ENCODE measurements at places on chromosomes 11 and 22.
A peak's percentile ranks its signal among the peaks of the same experiment; 100 is the strongest.

- DNase-seq: no peak
These were observed 56.1 kb downstream of the IGLL5 start for GRCh38 chr22:22943521-22944267.

DNA sequence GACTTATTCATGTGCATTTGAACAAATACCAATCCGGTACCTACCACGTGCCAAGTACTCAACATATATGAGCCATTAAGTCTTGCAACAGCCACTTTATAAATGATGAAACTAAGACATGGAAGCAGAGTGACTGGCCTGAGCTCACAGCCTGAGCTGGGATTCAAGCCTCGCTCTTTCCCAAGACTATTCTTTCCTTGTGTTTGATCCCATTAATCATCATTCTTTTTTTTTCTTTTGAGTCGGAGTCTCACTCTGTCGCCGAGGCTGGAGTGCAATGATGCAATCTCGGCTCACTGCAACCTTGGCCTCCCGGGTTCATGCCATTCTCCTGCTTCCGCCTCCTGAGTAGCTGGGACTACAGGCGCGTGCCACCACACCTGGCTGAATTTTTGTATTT lies 119.3 kb downstream of the ABTB2 start:
- no peak for DNase-seq

DNA sequence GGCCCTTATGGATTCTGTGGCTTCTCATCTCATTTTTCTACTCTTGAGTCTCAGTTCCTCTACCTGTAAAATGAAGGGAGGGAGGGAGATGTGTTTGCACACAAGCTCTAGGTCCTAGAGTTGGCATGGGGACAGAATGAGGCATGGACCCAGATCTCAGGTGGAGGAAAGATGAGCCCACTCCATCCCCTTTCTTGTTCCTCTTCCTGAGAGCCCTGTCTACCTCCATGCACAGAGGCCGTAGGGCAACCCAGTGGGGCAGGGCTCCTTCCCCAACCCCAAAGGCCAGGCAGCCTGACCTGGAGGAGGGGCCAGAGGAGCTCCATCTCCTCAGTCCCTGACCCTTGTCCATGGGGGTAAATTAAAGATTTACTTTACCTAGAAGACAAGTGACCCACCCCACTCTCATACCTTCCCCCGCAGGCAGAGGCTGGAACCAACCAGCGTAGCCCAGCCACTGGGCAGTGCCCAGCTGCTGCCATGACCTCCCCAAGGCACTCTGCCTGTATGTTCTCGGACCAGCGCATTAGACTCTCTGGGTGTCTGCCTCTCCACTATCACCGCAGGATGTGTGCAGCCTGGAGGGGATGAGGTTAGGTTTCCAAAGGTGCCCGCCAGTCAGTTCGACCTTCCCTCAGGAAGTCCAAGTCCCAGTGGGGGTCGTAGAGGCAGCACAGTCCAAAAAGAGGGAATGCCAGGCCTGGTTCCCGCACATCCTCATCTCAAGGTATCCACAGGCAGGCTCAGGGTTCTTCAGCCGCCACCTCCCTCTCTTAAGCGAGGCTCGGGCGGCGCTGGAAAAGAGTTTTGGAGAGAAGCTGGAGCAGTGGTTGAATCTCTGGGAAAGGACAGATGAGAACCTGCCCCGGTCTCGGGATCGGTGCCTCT lies 3.0 kb downstream of the SMTN start:
- no peak for DNase-seq

- DNase-seq: no peak
These were observed 18.9 kb downstream of the CASP5 start for GRCh38 chr11:105004021-105004420.

GRCh38 chr11:73854680-73855079 lies 22.0 kb downstream of the COA4 start:
- DNase-seq: no peak

DNA sequence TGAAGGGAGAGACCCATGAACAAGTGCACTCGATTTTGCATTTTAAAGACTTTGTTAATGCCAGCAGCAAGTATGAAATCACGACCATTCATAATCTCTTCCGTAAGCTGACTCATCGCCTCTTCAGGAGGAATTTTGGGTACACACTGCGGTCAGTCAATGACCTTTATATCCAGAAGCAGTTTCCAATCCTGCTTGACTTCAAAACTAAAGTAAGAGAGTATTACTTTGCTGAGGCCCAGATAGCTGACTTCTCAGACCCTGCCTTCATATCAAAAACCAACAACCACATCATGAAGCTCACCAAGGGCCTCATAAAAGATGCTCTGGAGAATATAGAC lies 5.9 kb downstream of the SERPIND1 start:
- DNase-seq: no peak

- no peak for DNase-seq
These were observed 160.1 kb downstream of the SWAP70 start for GRCh38 chr11:9823887-9824385.

GRCh38 chr11:69121621-69122325 lies 34.0 kb upstream of the SMIM38 start:
- DNase-seq: no peak

DNA sequence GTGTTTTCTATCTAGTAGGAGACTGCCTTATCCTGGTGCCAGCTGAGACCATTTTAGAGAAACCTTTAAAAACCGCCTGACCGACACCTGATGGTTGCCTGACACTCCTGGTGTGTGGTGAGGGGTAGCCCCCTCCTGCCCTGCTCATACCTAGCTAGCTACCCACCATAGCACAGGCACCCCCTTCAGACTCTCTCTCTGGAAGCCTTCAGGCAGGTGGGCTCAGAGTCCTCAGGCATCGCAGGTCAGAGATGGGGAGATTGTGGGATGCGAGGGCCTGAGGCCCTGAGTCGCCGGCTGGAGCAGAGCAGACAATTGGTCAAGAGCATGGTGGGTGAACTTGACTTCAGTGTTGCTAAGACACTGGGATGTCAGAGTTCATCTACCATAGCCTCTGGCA lies 424.6 kb downstream of the BRD1 start:
- no peak for DNase-seq

GRCh38 chr11:35511666-35512065 lies 13.8 kb downstream of the PAMR1 start:
- DNase-seq: no peak

DNA sequence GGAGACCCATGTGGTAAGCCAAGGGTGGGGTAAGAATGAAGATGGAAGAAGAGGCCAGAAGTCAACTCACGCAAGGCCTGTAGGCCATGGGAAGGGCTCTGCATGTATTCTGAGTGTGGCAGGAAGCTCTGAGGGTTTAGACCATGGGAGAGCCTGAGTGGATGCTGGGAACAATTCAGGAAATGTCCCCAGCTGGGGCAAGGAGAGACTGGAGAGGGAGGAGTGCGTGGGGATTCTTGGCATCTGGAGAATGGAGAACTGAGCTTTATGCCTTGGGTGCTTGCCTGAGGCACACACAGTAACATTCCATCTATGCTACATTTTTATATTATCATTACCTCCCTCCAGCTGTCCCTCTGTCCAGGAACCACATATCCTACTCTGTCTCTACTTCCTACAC lies 50.4 kb upstream of the CD82 start:
- no peak for DNase-seq

GRCh38 chr11:43537833-43538615 lies 142.5 kb upstream of the HSD17B12 start:
- DNase-seq: no peak

GRCh38 chr11:61697078-61697502 lies 16.9 kb downstream of the DAGLA start:
- DNase-seq: no peak

GRCh38 chr11:61002598-61002997 lies 31.1 kb downstream of the CD6 start:
- no peak for DNase-seq

- no peak for DNase-seq
These were observed 7.2 kb upstream of the CYTH4 start for GRCh38 chr22:37275134-37275533.

- no peak for DNase-seq
These were observed 41.7 kb downstream of the CASP12 start for GRCh38 chr11:104856607-104857006.

GRCh38 chr11:76615950-76616349 lies 54.6 kb downstream of the LRRC32 start:
- no peak for DNase-seq

GRCh38 chr22:50260434-50260800 lies 1.1 kb downstream of the MAPK12 start:
- DNase-seq: no peak

- no peak for DNase-seq
These were observed 219.2 kb downstream of the TENM4 start for GRCh38 chr11:79221444-79222130.

GRCh38 chr11:69654001-69654659 lies 13.2 kb downstream of the CCND1 start:
- DNase-seq: no peak

- no peak for DNase-seq
These were observed 7.0 kb upstream of the POLA2 start for GRCh38 chr11:65254724-65255123.

DNA sequence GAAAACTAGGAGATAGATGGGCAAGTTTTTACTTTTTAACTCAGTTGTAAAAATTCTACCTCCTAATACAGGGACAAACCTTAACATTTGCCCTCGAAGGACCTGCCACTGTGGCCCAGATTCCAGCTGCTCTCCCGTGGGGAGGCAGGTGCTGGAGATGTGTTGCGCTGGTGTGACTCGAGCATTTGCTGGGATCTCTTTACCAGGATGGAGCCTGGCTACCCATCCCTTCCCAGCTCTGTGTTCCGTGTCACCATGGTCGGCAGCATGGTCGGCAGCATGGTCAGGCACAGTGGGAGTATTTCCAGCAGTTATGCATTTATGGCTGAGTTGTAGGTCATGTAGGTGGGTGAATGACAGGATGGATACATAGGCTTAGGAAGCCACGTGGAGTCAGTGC lies 41.1 kb downstream of the OTOG start:
- no peak for DNase-seq

- no peak for DNase-seq
These were observed 26.1 kb downstream of the MRTFA start for GRCh38 chr22:40610329-40610850.

GRCh38 chr22:43152357-43153071 lies 1.2 kb downstream of the TSPO start:
- DNase-seq: peak; percentile 61

GRCh38 chr11:126061707-126062678 lies 673 bp downstream of the CDON start:
- peak; percentile 32 for DNase-seq

- no peak for DNase-seq
These were observed 259.2 kb upstream of the SORL1-AS1 start for GRCh38 chr11:121711939-121712338.

DNA sequence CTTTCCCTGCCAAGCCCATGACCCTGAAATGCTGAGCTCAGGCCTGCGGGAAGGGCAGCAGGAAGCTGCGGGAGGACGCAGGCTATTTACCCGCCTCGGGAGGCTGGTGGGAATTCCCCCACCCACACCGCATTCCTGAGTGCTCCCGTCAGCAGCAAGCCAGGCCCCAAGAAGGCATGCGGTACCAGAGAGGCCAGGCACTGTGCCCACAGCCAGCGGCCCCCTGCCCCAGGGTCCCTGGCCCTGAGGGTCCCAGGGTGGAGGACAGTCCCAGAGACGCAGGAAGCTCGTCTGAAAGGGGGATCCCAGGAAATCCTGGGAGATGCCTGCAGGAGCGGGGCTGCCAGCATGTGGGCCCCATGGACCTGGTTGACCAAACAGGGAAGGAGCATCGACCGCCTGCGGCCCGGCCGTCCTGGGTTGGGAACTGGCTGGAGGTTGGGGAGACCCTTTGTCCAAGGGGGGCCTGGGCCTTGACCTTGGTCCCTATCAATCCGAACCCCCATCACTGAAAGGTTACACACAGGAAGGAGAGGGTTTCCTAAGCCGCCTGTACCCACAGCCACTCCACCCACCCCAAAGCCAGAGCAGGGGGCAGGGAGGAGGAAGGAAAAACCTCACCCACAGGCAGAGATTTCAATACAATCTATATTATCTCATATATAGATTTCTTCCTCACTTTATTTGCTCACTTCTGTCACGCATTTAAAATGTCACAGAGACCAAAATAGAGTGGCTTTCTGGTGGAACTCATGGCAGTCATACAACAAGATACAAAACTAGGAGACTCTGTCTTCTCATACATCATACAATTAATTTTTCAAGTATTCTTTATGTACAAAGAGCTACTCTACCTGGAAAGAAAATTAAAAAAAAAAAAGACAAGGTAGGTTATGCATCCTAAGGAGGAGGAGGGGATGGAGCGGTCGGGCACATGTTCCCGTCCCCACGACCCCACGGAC lies 17.1 kb downstream of the MAFF start:
- no peak for DNase-seq

DNA sequence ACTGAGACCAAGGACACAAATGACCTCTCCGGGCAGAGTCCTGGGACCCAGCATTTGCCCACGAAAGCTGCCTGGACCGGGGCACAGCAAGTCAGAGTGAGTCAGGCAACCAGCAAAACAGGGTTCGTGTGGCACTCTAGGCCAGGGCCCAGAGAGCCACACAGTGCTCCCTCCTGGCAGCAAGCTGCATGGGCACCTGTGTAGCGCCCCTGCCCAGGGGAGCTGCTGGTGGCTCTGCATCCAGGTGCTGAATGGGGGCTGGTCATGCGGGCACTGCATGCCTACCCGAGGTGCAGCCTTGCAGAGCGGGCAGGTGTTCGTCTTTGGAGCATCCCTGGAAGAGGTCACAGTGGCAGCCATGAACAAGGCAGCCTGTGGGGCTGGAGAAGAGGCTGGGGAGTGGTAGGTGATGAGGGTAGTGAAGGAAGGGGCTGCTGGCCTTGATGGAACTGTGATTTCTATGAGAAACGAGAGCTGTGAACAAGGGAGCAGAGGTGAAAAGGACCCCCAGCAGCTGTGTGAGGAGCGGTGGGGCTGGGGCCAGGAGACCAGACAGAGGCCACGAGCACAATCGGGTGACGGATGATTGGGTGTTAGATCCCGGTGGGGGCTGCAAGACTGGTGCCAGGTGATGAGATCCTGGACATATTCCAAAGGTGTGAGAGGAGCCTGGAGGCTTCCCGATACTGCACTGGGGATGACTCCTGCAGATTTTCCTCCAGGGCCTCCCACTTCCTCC lies 63.3 kb downstream of the DGCR2 start:
- no peak for DNase-seq

GRCh38 chr11:102633385-102634026 lies 8.4 kb upstream of the MMP20 start:
- no peak for DNase-seq

DNA sequence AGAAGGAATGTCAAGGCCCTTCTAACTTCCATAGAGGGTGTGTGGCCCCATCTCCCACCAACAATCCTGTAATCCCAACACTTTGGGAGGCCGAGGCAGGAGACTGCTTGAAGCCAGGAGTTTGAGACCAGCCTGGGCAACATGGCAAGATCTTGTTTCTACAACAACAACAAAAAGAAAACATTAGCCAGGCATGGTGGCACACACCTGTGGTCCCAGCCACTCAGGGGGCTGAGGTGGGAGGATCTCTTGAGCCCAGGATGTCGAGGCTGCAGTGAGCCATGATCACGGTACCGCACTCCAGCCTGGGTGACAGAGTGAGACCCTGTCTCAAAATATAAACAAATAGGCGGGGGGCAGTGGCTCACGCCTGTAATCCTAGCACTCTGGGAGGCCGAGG lies 16.9 kb downstream of the TSPAN32 start:
- no peak for DNase-seq

- peak; percentile 60 for DNase-seq
These were observed 7.7 kb downstream of the LHFPL7 start for GRCh38 chr22:24938741-24939341.
